Activated naive CD4-positive, alpha-beta T cell treated with anti-CD3 and anti-CD28 coated beads for 36 hours (primary cell): ENCODE measurements at places on chromosomes 4 and X. TPM values are rescaled to one million over a fixed set of nuclear protein-coding genes. Genes with fewer than 3 reads are reported as not detected.

RNF128 gene
- not detected for total RNA-seq

LONRF3 gene
- 5.4 TPM for total RNA-seq

- DNase-seq = no peak
Measured at GRCh38 chrX:703866-704265, 73.3 kb downstream of the SHOX start.

GRCh38 chrX:135512508-135513129, 7.8 kb upstream of the INTS6L start:
- no peak for DNase-seq

- no peak for DNase-seq
Measured at GRCh38 chr4:94575652-94576051, 123.9 kb downstream of the PDLIM5 start.
